ENCODE measurements at places on chromosomes 2 and 18.

GRCh38 chr2:226782092-226782713 lies 17.4 kb downstream of the IRS1 start:
- DNase-seq, result no peak

- no peak for DNase-seq
Measured at GRCh38 chr2:169072163-169072925, 3.0 kb downstream of the DHRS9 start.

DNA sequence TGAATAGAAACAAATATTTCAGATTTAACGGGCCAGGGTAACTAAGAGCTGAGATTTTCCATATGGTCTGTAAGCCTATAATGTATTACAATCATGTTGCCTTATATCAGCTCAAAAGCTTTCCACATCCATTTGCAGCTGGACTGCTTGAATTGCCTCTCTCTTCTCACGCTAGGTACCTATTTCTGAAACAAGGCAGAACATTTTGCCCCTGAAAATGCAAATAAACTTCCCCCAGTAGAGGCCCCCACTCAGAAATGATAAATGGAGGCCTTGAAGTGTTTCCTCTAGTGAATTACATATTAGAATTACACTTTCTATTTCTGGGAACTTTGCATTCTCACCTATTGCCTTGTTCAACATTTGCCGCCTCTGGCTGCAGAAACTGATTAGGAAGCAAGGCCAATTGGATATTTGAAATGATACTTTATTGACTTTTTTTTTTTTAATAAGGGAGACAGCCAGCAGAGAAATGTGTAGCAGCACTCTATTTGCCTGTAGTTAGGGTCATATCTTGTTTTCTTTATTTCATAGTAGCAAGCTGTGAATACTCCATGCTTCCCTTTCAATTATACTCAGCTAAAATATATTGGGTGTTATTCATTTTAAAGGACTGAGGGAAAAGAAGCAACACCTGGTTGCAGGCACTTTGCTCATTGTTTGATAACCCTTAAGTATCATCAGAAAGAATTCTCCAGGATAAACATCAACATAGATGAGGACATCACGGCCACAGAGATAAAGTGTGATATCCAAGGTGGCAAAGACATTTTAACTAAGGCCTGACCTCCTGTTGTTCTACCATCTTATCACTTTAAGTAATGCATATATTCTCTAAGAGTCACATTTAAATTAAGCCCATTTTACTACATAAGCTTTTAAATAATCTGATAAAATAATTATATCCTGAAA lies 505.5 kb downstream of the LRRTM4 start:
- DNase-seq, result no peak

GRCh38 chr2:2233171-2233826 lies 97.8 kb downstream of the MYT1L start:
- DNase-seq, result no peak

GRCh38 chr2:74429487-74430451 lies 8.2 kb downstream of the WDR54 start:
- DNase-seq, result no peak

DNA sequence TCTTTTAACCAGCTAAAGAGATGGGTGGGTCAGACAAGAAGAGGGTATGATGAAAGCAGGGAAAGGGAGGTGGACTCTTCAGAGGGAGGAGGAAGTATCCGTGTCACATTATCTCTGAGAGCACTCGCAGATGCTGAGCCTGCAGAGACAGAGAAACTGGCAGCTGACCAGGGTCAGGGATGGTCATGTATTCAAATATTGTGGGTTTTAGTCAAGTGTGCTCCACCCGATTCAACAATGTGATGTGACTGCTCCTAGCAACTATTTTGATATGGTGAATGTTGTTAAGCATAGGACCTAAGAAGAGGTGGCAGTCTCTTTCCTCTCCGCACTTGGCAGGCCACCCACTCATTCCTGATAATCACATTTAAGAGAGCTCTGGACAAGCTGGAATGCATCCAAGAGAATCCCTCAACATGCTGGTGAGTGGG lies 1.3 kb upstream of the CLIP4 start:
- DNase-seq, result peak; percentile 23

DNA sequence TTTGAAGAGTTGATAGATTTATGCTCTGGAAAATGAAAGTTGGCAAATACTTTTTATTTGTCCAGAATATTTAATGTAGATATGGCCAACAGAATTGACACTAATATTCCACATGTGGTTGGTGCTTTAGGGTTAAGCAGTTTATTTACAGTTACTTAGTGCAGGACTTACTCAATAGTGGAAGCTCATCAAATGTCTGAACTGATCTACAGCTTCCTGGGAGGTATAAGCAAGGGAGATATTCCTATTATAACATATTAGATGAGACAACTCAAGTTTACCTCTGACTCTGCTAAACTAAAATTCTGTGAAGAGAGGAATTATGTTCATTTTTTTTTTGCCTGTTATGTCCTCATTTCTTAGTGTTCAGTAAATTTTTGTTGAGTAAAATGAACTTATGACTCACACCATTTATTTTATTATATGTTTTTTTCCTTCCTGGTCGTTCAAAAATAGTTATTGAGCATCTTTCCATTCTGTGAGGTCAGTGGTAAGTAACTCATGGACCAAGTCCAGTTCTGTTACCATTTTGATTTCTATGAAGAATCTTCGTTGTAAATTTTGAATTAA lies 13.6 kb downstream of the ABI2 start:
- no peak for DNase-seq

DNA sequence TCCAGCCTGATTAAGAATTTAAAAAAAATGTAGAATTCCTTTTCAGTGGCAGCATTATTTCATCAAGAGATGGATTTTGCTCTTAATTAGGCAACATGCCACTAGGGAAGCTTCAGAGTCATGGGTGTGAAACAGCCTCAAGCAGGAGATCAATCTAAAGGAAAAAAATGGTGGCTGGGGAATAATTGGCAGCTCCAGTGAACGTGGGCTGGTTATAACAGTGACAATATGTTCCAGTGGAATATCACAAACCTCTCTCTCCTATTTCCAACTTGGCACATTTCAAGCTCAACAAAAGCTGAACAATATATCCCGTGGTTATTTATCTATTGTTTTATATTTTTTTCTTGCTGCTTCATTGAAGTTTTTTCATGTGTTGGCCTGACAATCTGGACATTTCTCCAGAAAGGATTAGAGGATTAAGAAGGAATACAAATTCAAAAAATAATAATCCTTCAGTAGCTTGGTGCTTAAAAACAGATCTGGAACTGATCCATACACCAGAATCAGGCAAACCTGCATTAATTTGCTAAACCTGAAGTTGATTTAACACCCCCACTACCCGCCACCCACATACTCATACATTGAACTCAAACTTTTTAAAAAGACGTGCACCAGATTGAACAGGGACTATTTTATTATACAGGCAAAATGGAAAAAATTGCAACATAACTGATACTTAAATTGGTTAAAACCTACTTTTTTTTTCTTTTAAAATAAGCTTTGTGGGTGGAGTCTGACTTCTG lies 255.9 kb upstream of the SPRED2 start:
- no peak for DNase-seq

- no peak for DNase-seq
Measured at GRCh38 chr18:10713409-10713808, 187.6 kb downstream of the NAPG start.

DNA sequence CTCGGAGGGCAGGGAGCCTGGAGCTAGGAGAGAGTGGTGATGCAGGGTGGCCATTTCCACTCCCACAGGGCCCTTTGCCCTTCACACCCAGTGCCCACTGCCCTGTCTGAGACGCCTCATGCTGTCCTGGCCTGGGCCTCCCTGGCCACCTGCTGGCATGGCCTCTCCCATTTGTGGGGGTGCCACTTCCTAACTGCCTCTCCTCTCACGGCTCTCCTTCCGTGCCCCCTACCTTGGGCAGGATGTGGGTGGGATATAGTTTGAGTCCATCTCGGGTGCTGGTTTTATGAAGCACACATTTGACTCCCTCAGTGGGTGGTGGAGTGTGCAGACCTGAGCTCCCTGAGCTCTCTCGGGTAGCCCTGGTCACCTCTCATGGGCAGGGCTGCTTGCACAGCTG lies 46.0 kb downstream of the DGKD start:
- peak; percentile 51 for DNase-seq

DNA sequence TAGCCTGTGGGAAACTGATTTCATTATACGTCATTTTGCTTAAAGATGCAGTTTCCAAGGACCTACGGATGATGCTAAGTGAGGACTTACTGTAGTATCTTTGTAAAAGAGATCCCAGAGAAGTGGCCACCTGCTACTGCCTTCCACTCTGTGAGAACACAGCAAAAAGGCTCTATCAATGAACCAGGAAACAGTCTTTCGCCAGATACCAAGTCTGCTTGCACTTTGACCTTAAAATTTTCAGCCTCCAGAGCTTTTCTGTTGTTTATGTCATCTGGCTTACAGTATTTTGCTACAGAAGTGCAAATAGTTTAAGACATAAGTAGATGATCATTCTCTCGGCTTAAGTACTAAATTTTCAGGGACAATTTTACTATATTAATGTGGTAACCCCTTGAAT lies 847.9 kb upstream of the CHAC2 start:
- no peak for DNase-seq

DNA sequence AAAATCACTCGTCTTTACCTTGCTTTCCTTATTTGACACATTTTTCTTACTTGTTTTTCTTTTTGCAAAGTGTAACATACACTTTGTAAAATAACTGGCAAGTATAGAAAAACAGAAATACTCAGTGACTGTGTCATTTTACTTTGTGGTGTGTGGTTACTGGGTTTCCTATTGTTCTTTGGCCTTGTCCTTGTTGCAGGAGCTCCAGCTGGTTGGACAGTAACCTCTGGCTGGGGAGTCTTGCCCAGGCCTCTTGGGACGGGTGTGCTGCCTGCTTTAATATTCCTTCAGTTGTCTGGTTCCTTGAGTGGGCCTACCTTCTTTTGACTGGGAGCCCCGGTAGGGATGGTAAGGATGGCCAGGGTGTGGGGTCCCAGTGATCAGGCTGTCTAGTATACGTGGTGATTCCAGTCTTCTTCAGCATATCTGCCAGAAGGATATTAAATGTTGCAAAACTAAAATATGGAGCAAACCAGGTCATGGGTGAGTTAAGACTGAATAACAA lies 53.8 kb downstream of the RNF144A start:
- no peak for DNase-seq

DNA sequence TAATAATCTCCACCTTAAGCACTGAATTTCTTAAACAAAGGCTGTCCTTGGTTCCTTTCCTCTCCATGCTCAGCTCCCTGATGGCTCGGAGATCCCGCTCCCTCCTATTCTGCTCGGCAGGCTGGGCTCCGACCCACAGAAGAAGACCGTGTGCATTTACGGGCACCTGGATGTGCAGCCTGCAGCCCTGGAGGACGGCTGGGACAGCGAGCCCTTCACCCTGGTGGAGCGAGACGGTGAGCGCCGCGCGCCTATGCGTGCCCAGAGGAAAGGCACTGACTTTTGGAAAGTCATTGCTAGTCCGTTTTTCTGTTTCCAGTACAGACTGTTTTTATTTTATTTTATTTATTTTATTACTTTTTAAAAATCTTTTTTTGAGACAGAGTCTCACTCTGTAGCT lies 9.6 kb downstream of the CNDP2 start:
- no peak for DNase-seq

DNA sequence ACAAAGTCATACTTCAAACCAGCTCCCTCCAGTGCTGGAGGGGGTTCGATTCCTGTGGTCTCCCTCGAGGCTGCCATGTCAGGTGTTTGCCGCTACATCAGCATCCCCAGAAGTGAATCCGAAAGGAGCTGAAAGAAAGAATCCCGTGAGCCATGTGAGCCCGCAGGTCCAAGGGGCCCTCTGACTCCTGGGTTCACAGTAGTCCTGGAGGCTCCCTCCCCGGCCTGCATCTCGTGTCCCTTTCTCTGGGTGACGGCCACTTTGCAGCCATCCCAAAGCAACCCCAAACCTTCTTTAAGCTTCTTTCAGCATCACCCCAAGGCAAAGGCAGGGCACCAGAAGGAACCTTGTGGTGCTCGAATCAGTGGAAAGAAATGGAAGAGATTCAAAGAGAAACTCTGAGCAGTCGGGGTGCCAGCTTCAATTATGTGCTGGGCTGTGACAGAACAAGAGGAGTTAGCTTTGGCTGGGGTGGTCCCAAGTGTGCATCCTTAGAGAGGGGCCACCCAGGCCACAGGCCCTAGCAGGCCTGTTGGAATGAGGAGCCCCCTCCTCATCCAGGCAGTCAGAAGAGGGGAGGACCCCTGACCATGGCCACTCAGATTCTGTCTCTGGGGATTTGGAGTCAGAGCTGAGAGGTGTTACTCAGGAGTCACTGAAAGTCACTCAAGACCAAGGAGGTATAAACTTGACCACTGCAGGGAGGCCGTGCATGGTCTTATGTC lies 59.7 kb downstream of the CIB4 start:
- peak; percentile 44 for DNase-seq

- no peak for DNase-seq
Measured at GRCh38 chr18:35803551-35803950, 168.9 kb upstream of the RMP24 start.

GRCh38 chr2:18136881-18137475 lies 258.5 kb downstream of the KCNS3 start:
- no peak for DNase-seq

GRCh38 chr2:18781541-18782280 lies 192.3 kb upstream of the NT5C1B start:
- DNase-seq, result no peak

DNA sequence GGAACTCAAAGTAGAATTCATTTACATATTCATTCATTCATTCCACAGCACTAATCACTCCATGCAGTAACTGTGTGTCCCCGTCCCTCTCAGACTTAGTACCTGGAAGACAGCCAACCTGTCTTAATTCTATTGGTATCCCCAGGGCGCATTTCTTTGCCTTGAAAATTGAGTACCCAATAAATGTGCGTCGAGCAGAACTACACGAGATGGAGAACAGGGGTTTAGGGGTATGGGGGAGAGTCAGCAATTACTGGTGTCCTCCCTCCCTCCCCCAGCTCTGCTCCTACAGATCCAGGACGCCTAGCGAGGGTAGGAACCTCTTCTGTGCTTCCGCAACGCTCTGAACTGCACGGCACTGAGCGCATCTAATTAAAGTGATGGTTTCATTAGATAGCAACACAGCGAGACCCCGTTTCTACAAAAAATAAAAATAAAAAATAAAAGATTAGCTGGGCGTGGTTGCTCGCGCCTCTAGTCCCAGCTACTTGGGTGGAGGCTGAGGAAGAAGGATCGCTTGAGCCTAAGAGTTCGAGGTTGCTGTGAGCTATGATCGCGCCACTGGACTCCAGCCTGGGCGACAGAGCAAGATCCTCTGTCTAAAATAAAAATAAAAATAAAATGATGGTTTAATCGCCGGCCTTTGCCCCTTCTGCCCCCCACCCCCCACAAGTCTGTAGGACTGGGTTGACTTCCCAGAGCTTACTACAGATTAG lies 614 bp upstream of the FKBP1B start:
- no peak for DNase-seq

GRCh38 chr2:104900608-104901007 lies 46.7 kb downstream of the POU3F3 start:
- DNase-seq, result no peak

GRCh38 chr2:223060201-223060825 lies 8.3 kb downstream of the KCNE4 start:
- no peak for DNase-seq

DNA sequence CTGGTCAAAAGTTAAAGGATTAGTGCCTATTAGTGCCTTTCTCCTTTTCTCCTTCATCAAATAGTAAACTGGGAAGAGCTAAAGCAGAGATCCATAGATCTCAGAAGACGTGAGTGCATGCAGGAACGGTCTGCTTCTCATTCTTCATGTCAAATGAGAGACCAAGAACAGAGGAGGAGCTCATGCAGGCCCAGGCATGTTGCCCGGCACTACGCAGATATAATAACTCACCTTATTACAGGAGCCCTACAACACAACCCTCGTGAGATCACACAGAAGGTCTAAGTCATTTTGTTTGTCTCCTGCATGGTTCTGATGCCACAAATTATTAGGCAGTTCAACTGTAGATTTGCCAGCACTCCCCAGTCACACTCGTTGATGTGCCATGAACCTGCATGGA lies 71.8 kb downstream of the CMPK2 start:
- no peak for DNase-seq
